ENCODE measurements at places on chromosomes 6 and 20. TPM values are rescaled to one million over a fixed set of nuclear protein-coding genes. Genes with fewer than 3 reads are reported as not detected.

Gene SLC22A2
- not detected for polyA plus RNA-seq

Gene FGD2
- polyA plus RNA-seq: not detected

Gene KHDC1L
- polyA plus RNA-seq: not detected

Gene TUBB2A
- polyA plus RNA-seq: 1,088 TPM

Gene MDFI
- 42.8 TPM for polyA plus RNA-seq

Gene KCNK15
- polyA plus RNA-seq: not detected

Gene NFATC2
- not detected for polyA plus RNA-seq

Gene SDCBP2
- 5.2 TPM for polyA plus RNA-seq

Gene RAMACL
- 1.9 TPM for polyA plus RNA-seq

Gene TOMM6
- polyA plus RNA-seq: 130 TPM

Gene CCN6
- polyA plus RNA-seq: not detected

Gene PRDM13
- polyA plus RNA-seq: not detected

Gene TENT5A
- 0.64 TPM for polyA plus RNA-seq

Gene PTCRA
- polyA plus RNA-seq: not detected

Gene HLA-DQB1
- not detected for polyA plus RNA-seq

Gene HCK
- polyA plus RNA-seq: not detected

Gene ZBTB22
- polyA plus RNA-seq: 30.0 TPM

Gene GNAS-AS1
- 0.64 TPM for polyA plus RNA-seq

Gene UBD
- not detected for polyA plus RNA-seq

Gene TMEM217
- polyA plus RNA-seq: not detected

Gene MEI4
- polyA plus RNA-seq: not detected

Gene MOXD1
- 14.7 TPM for polyA plus RNA-seq

Gene PSORS1C1
- polyA plus RNA-seq: not detected

Gene BMP6
- 2.4 TPM for polyA plus RNA-seq

Gene EYA4
- polyA plus RNA-seq: 2.9 TPM

Gene TSBP1
- polyA plus RNA-seq: not detected

Gene PCK1
- polyA plus RNA-seq: 0.24 TPM

Gene GHRH
- polyA plus RNA-seq: not detected

Measured in neural cell (in vitro differentiated cells).